RWPE2 (cell line): ENCODE measurements at places on chromosomes 6 and 20.

DNA sequence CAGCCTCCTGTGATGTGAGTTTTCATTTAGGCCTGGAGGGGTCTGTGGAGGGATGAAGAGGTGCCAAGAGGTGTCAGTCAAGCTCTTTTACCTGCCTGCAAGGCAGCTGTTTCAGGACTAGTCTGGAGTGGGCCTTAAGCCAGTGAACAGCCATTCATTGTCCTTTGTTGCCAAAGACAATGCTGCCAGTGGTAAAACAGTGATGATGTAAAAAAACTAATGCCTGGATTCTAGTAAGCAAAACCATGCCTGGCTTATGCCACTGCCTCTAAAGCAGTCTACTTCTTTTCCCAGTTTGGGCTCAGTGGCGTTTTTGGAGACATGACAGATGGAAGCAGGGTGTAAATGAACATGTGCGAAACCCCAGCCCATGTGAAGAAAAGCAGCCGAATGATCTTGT is 93.5 kb upstream of the KCNK16 start:
- no peak for DNase-seq

GRCh38 chr6:131161987-131162386 is 26.7 kb downstream of the AKAP7 start:
- DNase-seq, result no peak

- no peak for DNase-seq
Observed at GRCh38 chr6:106110164-106110826, 24.2 kb downstream of the PRDM1 start.

GRCh38 chr6:14520536-14520935 is 403.0 kb downstream of the CD83 start:
- DNase-seq, result no peak

DNA sequence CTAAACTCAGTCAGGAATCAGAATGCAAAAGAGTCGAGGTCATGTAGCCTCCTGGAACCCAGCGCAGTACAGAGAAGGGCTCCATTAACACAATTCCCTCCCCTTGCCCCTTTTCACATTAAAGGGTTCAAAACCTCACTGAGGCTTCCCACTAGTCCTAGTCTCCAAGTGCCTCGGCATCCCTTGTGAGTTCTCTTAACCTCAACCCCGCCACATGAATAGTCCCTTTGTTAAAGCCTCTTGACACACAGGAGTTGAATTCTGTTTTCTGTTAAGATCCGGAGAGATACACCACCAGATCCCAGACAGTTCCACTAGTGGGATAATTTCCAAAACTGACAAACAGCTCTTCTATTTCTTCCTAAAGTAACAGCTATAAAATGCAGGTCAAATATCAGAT is 17.8 kb downstream of the PTPRT start:
- no peak for DNase-seq

GRCh38 chr6:32085759-32086459 is 23.2 kb downstream of the TNXB start:
- DNase-seq, result no peak

- no peak for DNase-seq
Observed at GRCh38 chr6:5163247-5163646, 78.1 kb downstream of the PPP1R3G start.

- DNase-seq, result no peak
Observed at GRCh38 chr20:40462566-40462965, 226.5 kb downstream of the MAFB start.

DNA sequence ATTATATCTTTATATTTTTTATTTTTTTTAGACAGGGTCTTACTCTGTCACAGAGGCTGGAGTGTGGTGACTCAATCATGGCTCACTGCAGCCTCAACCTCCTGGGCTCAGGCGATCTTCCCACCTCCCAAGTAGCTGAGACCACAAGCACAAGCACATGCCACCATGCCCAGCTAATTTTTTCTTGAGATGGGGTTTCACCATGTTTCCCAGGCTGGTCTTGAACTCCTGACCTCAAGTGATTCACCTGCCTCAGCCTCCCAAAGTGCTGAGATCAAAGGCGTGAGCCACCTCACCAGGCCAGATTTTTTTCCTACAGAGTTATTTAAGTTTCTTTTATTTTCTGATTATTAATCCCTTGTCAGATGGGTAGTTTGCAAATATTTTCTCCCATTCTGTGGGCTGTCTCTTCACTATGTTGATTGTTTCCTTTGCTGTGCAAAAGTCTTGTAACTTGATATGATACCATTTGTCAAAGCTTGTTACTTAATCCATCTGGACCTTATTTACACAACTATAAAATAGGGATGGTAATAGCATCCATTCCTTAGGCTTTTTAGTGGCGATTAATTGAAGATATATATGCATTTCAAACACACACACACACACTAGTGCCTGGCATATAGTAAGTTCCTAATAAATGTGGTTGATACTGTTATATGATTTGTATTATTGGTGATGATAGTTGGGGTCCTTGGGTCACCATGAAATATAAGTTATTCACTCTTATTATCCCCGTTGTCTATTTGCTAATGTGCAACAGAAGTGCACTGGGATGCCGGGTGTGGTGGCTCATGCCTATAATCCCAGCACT is 187.1 kb downstream of the BCAS1 start:
- no peak for DNase-seq

GRCh38 chr6:134174672-134175531 is 122.5 kb upstream of the SLC2A12 start:
- peak; percentile 81 for DNase-seq

GRCh38 chr6:89430201-89430962 is 2.6 kb upstream of the ANKRD6 start:
- DNase-seq, result no peak

- no peak for DNase-seq
Observed at GRCh38 chr20:9403448-9403847, 110.9 kb upstream of the LAMP5 start.

DNA sequence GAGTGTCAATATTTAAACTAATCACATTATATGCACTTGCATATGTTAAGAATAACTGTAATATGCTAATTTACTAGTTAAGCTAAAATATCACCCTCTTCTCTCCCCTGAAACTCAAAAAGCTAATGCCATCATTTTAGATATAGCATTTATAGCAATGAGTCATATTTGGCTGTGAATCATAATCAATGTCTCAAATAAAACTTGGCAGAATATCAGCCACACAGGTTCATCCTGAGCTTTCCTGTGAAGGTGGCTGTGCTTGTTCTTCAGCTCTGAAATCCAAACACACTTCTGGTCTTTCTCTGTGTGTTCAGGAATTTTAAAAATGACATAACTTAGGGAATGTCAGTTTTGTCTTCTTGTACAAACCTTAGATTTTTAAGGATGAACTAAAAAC is 12.8 kb upstream of the PNRC1 start:
- no peak for DNase-seq

DNA sequence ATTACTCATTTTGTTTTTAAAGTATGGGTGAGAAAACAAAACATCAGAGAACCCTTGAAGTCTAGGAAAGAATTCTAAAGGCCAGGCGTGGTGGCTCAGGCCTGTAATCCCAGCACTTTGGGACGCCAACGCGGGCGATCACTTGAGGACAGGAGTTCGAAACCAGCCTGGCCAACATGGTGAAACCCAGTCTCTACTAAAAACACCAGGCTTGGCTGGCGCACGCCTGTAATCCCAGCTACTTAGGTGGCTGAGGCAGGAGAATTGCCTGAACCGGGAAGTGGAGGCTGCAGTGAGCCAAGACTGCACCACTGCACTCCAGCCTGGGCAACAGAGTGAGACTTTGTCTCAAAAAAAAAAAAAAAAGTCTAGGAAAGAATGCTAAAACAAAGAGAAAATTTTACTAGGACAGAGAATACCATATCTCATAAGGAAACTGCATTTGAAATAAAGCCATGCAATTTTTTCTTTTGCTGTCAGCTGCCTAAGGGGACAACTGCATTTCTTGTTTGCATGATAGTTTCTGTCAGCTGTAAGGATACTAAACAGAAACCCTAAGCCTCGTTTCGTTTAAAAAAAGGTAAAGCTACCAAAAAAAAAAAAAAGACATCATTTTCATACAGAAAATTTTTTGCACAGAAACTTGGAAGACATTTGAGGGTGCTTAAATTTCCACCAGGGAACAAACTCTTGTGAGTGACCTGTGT is 32.1 kb downstream of the SMLR1 start:
- DNase-seq, result no peak

DNA sequence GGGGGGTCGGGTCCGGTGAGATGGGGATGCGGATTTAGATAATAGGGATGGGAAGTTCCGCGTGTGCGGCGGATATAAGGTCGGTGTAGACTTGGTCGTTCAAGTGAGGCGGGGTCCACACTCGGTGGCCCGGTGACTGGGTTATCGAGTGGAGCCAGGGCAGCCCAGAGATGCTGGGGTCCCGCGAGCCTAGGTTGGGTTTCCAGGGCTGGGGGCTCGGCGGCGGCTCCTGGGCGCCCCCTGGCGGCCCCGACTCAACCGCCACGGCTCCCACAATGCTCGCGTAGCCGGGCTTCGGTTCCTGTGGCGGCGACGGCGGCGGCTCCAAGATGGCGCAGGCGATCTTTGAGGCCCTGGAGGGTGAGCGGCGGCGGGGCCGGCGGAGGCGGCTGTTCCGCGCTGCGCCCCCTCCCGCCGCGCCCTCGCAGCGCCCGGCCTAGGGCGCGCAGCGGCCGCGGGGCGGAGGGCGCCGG is at the start of gene ZNF341:
Gene ZNF341 (plus strand): TSS at position 304 of the 473 bp plus-strand sequence. CDS start 26 bp downstream, at position 330.
- DNase-seq, result peak; percentile 95

GRCh38 chr6:10951675-10952282 is 64.9 kb downstream of the SYCP2L start:
- no peak for DNase-seq

GRCh38 chr6:131054392-131055250 is 8.4 kb downstream of the EPB41L2 start:
- DNase-seq, result no peak

- no peak for DNase-seq
Observed at GRCh38 chr6:142284419-142284818, 17.4 kb upstream of the ADGRG6 start.

DNA sequence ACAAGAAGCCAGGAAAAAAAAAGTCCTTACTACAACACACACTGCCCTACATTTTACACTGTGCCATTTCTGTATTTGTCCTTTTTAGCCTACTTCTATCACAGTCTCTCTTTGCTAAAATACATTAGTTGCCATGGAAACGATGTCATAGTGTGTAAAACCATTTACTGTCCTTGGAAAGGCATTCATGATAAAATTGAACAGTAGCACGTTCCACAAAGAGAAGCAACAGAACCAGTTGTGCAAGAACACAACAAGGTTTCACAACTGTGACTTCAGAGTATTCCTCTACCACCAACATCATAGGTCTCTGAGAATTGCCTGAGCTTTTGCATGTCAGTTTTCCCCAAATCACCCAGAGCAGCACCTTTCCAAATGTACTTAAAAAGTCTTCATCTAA is 20.5 kb downstream of the FYN start:
- no peak for DNase-seq

GRCh38 chr20:50144362-50144761 is 9.2 kb downstream of the PEDS1 start:
- DNase-seq, result peak; percentile 100

- peak; percentile 69 for DNase-seq
Observed at GRCh38 chr6:85641897-85642773, 551 bp downstream of the SYNCRIP start.

- DNase-seq, result no peak
Observed at GRCh38 chr6:112501705-112502104, 154.6 kb downstream of the RFPL4B start.

DNA sequence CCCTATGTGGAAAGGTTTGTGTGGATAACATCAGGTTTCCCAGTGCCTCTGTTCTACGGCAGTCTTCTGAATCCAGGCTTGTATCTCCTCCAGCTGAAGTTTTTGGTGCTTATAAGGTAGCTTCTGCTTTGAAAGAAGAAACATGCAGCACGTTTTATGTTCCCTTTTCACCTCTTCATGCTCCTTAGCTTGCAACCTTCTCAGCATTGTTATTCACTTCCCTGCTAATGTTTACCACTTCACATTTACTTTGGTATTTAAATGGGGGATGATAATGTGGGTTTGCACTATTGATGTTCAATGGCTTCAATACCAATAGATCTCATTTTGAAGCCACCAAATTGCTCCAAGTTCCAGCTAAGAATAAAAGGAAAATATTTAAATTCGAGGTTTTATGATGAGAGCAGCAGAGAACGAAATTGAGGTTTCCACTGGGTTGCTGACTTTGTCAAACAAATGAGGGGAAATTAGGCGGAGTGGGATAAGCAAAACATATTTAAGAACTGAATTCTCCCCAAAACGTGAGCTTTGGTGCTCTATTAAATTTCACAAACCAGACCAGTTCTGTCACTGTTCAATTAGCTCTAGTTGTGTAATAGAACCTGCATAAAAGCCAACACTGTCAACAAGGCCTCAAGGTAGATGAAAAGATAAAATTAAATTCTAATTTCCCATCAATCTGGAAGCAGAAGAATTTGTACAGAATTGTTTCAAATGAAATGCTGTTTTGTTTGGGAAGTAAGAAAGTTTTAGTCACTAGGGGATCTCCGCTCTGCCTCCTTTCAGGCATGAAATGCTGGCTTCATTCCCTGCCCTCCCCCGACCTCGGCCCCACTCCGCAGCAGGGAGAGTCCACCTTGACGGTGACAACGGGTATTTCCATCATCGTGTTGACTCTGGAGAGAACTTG is 1.4 kb downstream of the IL22RA2 start:
- DNase-seq, result no peak

GRCh38 chr6:11821781-11822180 is 43.2 kb upstream of the ADTRP start:
- DNase-seq, result no peak

DNA sequence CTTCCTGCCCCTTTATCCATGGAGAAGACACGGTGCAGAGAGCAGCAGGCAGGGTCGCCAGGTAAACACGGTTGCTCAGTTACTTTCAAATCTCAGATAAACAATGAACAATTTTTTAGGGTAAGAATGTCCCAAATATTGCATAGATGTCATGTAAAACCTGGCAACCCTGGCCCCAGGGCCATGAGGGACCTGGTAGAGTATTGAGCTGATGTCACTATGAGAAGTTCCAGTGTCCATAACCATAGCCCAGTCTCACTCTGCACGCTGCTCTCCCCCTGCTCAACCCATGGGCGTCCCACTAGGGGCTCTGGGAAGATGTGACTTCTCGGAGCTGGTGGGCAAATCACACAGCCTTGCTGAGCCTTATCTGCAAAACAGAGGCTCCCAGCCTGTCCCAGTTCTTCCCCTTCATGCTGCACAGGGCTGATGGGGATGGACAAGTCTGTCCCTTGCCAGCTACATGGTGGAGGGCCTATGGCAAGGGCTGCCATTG is 71.3 kb upstream of the TOP1 start:
- peak; percentile 65 for DNase-seq

GRCh38 chr6:145055567-145055966 is 679.8 kb downstream of the EPM2A start:
- no peak for DNase-seq

DNA sequence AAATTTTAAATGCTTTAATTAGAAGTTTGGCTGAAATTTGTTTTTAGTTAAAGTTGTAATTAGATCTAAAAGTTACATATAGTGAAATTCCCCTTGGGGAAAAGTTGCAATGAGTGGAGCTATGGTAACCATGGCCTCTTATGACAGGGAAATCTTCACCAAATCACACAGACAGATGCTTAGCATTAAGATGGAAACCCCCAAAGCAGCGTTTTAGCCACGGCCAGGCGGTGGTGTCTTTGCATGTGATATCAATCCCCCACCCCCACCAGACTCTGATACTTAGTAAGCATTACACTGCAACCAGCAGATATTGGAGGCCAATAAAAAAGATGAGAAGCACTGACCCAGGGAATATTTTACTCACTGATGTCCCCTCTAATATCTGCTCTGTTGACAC is 75.7 kb downstream of the REPS1 start:
- no peak for DNase-seq
